Prostate gland (tissue), 2 donors: ENCODE measurements at places on chromosomes 7 and 10. TPM values are rescaled to one million over a fixed set of nuclear protein-coding genes. Genes with fewer than 3 reads are reported as not detected.

Gene SEC23IP
- 37.7 TPM for total RNA-seq

DNA sequence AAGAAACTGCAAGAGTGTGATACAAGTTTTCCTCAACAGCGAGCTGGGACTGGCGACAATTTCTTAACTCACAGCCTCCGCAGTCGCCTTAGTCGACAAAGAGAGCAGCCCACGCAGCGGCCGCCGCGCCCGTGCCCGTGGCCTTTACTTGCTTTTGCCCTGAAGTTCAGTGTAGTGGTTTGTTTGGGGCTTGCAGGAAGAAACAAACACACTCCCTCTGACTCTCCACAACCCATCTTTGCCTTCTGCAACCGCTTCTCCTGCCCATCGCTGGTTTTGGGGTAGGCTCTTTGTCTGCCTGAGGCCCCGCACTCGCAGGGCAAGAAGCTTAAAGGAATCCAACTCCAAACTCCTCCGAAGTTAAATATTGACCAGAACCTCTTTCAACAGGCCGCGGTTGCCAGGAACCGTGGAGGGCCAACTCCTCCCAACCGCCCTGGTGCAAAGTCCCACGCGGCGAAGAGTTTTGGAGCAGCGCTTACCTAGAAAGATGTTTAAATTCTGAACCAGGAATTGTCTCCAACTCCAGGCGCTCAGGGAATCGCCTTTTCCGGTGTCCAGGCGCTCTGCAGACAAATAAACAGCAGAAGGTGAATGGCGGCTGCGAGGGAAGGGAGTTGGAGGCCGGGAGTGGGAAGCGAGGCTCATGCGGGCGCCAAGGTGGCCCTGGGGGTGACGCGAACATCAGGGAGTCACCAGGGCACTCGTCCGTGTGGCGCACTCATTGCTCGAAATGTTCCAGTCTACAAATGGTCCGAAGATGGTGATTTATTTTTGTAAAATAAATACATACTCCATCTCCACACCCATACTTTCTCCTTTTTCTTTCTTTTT, 8.3 kb downstream of the HOXA4 start:
- DNase-seq: no peak

DNA sequence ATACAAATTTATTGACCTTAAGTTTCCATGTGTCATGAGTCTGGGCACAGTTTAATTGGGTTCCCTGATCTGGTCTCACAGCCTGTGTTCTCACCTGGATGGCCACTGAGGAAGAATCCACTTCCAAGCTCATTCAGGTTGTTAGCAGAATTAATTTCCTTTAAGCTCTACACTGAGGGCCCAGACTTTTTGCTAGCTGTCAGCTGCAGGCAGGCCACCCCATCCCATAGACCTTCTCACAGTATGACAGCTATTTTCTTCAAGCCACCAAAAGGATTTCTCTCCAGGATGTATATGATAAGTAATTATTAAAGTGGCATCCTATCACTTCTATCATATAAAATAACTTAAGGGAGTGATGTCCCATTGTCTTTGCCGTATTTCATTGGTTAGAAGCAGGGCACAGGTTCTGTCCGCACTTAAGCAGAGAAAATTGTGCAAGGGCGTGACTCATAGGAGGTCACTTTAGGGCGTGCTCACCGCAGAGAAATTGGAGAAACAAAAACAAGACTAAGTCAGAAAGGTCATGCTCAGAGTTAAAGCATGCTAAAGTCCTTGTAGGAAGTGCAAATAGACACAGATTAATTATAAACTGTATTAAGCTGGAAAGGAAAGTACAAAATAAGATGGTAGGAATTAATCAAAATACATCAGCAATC, 109.9 kb downstream of the AHR start:
- DNase-seq: no peak

DNA sequence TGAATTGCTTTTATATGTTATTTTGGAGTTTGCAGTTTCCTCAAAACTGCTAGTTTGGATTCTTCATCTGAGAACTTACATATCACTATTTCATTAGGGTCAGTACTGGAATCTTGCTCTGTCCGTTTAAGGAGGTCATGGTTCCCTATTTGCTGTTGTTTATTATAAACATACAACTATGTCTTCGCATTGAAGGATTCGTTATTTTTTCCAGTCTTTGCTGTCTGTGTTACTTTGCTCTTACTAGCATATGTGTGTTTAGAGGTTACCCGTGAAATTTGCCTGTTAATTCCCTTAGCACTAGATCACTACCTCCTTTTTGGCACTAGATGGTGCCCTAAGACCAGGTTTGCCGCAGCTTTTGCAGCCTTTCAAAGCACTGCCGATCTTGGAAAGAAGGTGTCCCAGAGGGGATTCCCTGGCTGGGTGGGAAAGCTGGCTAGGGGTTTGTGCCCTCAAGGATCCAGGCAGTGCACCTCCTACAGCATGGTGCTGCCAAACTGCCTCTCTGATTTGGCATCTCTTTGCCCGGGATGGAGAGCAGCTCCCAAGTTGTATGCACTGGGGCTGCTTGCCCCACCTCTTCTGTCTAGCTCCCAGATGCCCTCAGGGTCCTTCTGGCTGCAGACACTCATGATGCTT, 103.1 kb upstream of the APBB1IP start:
- DNase-seq: peak; percentile 11

DNA sequence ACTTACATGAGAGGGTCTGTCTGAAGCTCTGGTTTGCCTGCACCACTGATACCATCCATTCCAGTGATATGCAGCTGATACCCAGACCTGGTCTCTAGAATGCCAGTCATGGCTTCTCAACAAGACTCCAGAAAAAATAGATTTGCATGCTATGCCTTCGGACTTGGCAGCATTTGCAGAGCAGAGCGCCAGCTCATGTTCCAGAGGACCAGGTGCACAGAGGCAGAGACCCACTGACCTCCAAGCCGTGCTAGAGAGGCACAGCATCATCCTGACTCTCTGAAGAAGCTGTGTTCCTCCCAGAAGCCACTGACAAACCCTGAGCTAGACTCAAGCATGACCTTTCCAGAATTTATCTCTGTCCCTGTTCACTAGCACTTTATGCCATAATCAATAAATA, 6.9 kb upstream of the PRKAG2 start:
- DNase-seq: no peak

GRCh38 chr10:102072673-102073527, 7.8 kb downstream of the HPS6 start:
- DNase-seq: peak; percentile 75

GRCh38 chr7:147207988-147208387, 1091.4 kb downstream of the CNTNAP2 start:
- no peak for DNase-seq

Gene WNT8B
- total RNA-seq: 1.8 TPM

Gene PIP
- total RNA-seq: 2.2 TPM

DNA sequence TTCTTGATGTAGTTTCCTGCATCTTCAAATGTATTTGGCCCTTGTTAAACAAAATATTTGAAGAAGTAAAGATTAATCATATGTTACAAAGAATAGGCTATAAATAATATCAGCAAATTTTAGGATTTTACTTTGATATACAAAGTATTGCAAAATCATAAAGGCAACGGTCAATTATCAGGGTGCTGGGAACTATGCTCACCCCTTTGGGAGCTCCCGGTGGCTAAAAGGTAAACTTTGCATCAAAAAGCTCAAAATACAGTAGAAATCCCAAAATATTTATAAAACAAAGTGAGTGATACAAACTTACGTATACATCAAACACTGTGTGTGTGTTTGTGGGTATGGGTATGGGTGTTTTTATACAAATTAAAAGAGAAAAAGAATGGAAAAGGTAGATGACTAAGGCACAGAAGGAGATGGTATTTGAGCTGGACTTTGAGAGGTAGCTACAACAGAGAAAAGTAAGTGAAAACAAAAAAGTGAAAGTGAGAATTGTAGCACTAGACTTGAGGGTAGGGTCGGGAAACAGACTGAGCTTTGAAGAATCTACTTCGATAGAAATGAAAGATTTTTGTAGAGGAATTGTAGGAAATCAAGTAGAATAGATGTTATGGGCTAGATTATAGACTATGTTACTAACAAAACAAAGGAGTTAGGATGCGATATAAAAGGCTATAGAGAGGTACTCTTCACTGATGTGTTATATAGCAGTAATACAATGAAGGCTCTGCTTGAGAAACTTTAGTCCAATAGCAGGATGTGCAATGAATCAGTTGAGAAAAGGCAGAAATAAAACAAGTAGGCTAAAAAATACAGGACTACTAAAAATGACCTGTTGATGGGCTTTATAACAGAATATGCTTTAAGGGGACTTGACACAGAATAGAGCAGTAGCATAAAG, 52.8 kb downstream of the GNAT3 start:
- no peak for DNase-seq

GRCh38 chr7:11317766-11318165, 344.1 kb downstream of the PHF14 start:
- DNase-seq: no peak

GRCh38 chr10:109277456-109277855, 645.9 kb downstream of the XPNPEP1 start:
- no peak for DNase-seq

GRCh38 chr7:6608794-6609193, 6.6 kb upstream of the ZNF853 start:
- DNase-seq: no peak

DNA sequence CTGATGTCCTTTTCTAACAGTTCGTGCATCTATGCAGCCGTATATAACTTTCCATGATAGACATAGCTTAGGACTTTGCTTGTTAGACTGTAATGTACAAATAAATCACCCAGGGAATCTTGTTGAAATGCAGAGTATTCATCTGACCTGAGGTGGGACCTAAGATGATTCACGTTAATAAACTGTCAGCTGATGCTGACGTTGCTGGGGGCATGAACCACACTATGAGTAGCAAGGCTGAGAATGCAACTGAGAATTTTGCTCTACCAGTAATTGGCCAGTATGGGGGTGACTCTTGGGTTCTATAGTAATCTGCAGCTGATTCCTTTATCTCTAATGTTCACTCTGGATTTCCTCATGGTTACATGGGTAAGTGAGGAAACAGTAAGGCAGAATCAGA, 130.1 kb upstream of the MALRD1 start:
- no peak for DNase-seq

DNA sequence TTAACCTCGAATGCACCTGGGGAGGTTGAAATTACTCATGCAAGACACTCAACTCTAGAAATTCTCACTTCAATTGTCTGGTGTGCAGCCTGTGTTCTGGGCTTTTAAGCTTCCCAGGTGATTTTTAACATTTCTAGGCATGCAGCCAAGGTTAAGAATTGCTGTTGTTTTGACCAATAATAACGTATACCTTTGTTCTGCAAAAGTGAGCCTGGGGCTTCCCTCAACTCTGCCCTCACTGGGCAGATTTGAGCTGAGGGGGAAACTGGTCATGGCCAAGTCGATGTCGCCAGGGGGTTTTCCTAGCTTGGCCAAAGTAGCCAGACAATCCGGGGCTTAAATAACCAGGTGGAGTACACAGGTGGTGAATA, 568 bp downstream of the PRSS2 start:
- no peak for DNase-seq

- DNase-seq: no peak
Observed at GRCh38 chr7:69791739-69792138, 193.5 kb downstream of the AUTS2 start.

Gene POT1
- total RNA-seq: 39.5 TPM

Gene C10orf67
- 1.0 TPM for total RNA-seq

Gene GARIN1A
- total RNA-seq: 0.18 TPM

GRCh38 chr10:100006243-100006886, 3.4 kb downstream of the DNMBP start:
- DNase-seq: no peak

Gene RAPGEF5
- total RNA-seq: 29.8 TPM

Gene FAM20C
- total RNA-seq: 62.0 TPM

Gene PLEKHS1
- total RNA-seq: 9.0 TPM

GRCh38 chr10:48598936-48599829, 5.7 kb downstream of the ARHGAP22 start:
- DNase-seq: no peak

Gene CAMK2B
- total RNA-seq: 16.9 TPM

- DNase-seq: no peak
Observed at GRCh38 chr10:74104996-74105395, 45.6 kb downstream of the AP3M1 start.

Gene TMEM60
- total RNA-seq: 17.5 TPM

- DNase-seq: no peak
Observed at GRCh38 chr7:94706996-94707740, 51.2 kb upstream of the SGCE start.

- no peak for DNase-seq
Observed at GRCh38 chr10:91536111-91536510, 96.8 kb downstream of the PPP1R3C start.

GRCh38 chr7:34752929-34753328, 94.9 kb downstream of the NPSR1 start:
- DNase-seq: no peak

Gene LRRC18
- 2.6 TPM for total RNA-seq

Gene AASS
- 21.6 TPM for total RNA-seq

GRCh38 chr7:121831801-121832200, 41.2 kb upstream of the PTPRZ1 start:
- DNase-seq: no peak

DNA sequence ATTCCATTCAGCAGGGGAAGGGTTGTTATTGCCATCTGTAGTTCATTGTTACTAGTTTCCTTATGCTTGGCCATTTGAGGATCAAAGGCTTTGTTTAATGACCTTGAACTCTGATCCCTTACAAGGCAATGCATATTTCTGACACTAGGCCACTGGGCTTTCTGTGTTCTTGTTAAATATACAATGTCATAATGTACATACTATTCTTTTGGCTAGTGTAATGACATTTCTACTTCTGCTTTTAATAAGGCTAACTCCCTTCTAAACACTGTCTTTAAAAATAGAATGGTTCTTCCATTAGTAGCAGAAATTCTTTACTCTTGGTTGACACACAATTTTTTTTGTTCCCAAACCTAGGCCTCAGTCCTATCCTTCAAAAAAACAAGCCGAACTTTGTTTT, 86.6 kb downstream of the BBS9 start:
- DNase-seq: no peak

DNA sequence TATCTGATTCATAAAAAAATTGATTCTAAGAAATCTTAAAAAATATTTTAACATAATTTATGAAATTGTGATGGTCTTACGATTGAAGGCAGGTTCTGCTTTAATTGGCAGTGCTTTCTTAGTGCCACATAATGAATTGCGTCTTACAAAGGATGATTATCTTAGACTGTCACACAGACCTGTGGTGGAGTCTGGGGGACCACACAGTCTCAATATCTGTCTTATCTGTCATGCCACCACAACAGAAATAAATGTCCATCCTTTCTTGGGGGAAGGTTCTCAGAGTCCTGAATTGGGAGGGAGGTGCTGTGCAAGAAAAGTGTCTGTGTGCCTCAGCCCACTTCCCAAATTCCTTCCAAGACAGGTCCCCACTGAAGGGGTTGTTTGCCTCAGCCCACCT, 34.0 kb downstream of the ZDHHC6 start:
- DNase-seq: no peak
